ENCODE measurements at places on chromosomes 11 and 22.

GRCh38 chr11:115439385-115439784 lies 64.8 kb downstream of the CADM1 start:
- DNase-seq = no peak

DNA sequence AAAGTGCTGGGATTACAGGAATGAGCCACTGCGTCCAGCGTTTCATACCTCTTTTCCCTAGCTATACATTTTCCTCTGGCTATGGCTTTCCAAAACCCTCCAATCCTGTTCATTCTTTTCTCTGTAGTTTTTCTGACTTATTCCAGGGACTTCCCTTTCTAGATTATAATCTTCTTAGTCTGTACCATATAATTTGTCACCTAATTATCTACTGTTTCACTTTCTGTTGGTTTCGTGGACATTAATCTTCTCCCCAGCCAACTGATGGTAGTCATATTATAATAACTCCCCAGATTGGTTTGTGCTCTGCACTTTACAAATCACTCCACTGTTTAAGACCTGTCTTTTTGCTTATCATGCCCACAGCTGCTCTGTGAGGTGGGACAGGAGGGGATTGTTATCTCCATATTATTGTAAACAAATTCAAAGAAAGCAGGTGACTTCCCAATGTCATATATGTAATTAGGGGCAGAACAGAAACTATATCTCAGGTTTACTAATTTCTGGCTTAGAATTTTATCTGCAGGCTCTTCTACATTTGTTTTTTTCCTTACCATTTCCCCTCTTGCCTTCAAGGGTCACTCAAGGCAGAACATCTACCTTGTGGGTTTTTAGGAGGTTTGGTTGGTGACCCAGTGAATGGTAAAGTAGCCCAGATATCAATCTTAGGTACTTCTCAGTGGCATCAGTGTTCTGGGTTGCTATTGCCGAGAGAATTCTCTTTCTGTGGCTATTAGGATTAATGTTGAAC lies 23.9 kb downstream of the STIM1 start:
- no peak for DNase-seq

GRCh38 chr11:46321757-46322156 lies 25.5 kb upstream of the DGKZ start:
- no peak for DNase-seq

GRCh38 chr11:119942583-119943297 lies 195.2 kb downstream of the TRIM29 start:
- no peak for DNase-seq

DNA sequence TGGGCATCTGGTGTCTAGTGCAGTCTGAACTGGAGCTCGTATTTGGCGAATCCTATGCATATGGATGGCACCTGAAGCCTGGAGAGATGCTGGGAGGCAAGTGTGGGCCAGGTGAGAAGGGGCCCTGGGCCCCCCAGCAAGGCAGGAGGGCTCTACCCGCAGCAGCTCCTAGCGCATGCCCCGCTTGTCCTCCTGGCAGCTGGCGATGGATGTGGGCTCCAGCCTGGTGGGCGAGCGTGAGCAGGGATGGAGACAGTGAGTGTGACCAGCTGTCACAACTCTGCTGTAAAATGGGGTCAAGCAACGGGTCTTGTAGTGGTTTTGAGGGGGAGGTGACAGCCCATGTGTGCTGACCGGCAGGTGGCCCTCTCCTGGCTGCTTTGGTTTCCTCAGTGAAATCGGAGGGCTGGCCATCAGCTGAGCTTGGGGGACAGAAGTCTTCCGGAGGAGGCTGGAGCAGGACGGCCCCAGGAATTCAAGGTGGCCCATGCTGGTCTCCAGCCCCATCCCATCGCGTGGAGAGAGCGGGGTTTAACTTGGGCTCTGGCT lies 12.0 kb downstream of the FRMD8 start:
- no peak for DNase-seq

DNA sequence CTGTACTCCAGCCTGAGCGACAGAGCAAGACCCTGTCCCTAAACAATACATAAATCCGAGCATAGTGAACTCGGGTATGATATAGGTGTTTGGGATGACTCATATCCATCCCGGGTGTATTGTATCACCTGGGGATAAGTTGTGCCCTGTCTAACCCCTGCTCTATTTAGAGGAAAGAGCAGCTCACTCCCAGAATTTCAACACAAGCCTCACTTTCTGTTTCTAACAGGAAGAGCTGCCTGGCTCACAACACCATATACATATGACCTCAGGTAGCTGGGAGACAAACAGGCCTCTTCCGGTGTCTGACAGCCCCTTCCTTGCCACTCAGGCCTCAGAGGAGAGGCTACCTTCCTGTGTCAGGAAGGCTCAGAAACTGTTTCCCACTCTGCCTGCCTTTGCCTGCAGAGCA lies 9.9 kb upstream of the MICALL1 start:
- no peak for DNase-seq

DNA sequence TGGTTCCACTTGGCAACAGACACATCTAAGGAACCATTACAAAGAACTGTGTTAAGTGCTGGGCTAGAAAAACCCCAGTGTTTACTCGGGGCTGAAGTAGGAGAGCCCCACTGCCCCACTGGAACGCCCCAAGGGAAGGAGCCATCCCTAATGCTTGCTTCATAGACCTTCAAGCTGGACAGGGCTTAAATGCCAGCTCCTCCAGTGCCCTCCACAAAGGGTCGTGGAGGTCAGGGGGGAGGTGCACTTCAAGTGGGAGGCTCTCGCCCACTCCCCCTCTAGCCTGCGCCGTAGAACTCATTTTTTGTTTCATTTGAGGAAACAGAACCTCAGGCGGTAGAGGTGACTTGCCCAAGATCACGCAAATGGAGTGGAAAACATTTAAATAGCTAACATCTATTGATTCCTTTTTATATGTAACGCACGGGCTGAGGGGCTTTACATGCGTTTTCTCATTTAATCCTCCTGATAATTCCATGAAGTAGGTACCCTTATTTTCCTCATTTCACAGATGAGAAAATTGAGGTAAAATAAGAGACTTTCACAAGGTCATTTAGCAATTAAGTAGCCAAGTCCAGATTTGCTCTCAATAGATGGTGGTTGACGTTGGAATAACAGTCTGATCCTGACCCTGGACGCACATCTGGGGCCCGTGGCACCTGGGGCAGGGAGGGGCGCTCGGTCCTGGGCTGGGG lies 545 bp upstream of the ZDHHC13 start:
- DNase-seq = no peak

DNA sequence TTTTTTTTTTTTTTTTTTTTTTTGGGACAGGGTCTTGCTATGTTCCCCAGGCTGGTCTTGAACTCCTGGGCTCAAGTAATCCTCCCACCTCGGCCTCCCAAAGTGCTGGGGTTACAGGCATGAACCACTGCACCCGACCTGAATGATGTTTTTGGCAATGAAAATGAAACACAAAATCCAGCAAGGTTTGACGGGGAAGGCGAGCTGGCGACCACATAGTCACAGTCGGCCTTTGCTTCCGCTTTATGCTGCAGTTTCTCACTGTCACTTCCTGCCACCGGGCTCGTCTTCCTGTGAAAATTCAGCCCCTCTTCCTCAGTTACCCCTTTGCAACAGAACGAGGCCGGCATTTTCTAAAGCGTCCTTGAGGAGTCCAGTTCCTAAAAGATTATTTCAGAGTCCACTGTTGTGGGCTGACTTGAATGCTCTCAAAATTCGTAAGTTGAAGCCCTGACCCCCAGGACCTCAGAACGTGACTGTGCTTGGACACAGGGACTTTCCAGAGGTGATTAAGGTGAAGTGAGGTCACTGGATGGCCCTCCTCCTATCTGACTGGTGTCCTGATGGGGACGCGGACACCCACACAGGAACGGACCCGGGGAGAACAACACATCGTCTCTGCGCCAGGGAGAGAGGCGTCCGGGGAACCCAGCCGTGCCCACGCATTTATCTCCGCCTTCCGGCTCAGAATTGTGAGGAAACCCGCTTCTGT lies 2.9 kb upstream of the BID start:
- no peak for DNase-seq

- no peak for DNase-seq
Observed at GRCh38 chr22:41910050-41911000, 4.5 kb downstream of the SHISA8 start.

GRCh38 chr22:26763633-26764361 lies 106.4 kb downstream of the MIAT start:
- DNase-seq = no peak
